ENCODE measurements at places on chromosomes 6 and 20. TPM values are rescaled to one million over a fixed set of nuclear protein-coding genes. Genes with fewer than 3 reads are reported as not detected.

The SLC22A23 gene
- 0.55 TPM for total RNA-seq

The LRRN4 gene
- total RNA-seq = not detected

The HCK gene
- not detected for total RNA-seq

The PERP gene
- total RNA-seq = 62.4 TPM

GRCh38 chr6:138560130-138560860 lies 61.0 kb upstream of the NHSL1 start:
- no peak for DNase-seq

DNA sequence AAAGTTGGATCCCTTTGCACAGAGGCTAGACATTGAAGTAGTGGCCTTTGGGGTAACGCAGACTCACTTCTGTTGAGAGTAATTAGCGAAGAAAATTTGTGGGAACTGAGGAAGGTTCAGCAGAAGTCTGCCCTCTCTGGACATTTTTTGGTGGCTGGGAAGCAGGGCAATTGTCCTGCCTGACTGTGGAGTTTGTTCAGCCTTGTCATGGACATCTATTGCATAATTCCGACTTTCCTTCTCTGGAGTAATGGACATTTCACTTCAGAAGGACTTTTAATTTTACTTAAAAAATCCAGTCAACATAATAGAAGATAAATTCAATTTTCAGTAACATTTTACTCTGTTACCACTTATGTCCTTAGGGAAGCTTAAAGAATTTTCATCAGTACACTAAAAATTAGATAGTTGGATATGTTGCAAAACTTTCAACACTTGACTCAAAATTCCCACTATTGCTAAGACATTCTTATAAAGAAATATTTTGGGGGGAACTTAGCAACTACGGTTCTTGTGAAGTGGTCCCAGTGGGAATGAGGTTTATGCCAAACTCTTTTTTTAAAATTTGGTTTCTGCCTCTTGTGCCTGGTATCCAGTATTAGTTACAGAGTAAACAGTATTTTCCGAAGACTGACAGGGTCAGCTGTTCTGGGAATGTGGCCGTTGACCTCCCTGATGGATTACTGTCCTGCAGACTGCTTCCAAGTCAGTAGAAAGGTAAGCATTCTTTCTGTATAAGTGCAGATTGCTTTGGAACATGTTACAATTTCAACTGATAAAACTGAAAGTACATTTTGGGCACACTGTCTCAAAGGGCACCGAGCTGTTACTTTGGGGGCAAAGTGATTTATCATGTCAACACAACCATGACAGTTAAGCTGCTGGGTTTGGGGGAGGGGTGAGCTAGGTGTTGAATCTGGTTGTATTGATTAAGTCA lies 100.6 kb upstream of the MLIP start:
- DNase-seq = no peak

- DNase-seq = no peak
Measured at GRCh38 chr20:5862703-5863039, 87.7 kb downstream of the TRMT6 start.

- peak; percentile 23 for DNase-seq
Measured at GRCh38 chr20:44780226-44780625, 30.1 kb downstream of the RIMS4 start.
